Left renal pelvis (tissue), 4 donors: ENCODE measurements at places on chromosomes 7 and 10.

- no peak for DNase-seq
Measured at GRCh38 chr10:4353964-4354363, 472.0 kb upstream of the AKR1E2 start.

GRCh38 chr7:69213878-69214277 lies 384.4 kb upstream of the AUTS2 start:
- DNase-seq: no peak

DNA sequence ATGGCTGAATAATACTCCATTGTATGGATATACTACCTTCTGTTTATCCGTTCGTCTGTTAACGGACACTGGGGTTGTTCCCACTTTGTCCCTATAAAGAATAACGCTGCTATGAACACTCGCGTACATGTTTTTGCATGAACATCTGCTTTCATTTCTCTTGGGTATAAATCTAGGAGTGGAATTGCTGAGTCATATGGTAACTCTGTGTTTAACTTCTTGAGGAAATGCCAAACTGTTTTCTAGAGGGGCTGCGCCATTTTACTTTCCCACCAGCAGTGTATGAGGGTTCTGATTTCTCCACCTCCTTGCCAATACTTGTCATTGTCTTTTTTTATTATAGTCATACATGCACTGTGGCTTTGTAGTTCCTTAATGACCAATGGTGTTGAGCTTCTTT lies 20.6 kb upstream of the RASSF4 start:
- no peak for DNase-seq

DNA sequence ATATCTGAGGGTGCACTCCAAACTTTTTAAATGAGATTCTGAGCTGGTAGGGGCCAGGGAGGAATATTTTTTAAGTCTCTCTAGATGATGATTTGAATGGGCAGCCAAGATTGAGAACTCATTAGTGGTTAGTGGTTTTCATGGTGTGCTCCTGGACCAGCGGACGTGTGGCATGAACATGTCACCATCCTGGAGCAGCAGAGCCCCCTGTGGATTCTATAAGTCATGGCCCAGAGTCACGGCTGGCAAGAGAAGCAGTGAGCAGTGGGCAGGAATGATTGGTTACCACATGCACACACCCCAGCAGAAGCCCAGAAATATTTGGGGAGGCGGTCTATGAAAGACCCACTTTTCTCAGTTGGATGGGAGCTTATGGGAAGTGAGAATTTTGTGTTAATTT lies 21.2 kb upstream of the UCN3 start:
- DNase-seq: no peak

DNA sequence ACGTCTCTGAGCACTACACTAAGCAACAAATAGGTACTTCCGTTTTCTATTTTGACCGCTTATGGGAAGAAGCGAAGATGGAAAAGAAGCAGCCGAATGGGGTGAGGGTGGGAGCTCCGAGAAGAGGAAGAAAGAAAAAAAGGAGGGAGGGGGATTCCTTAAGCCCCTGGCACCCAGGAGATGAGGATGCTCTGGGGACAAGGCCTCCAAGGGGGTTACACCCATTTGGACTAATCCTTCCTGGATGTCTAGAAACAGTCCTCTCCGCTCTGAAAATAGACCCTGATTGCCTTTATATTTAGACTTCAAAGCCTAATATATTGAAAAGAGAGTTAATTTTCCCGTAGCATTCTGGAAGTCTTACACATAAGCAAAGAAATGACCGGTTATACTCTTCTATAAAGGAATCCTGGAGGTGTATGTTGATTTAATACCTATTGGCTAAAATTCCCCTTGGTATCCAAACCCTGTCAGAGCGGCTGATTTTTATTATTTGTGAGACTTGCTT lies 676 bp upstream of the HTR7 start:
- DNase-seq: no peak

DNA sequence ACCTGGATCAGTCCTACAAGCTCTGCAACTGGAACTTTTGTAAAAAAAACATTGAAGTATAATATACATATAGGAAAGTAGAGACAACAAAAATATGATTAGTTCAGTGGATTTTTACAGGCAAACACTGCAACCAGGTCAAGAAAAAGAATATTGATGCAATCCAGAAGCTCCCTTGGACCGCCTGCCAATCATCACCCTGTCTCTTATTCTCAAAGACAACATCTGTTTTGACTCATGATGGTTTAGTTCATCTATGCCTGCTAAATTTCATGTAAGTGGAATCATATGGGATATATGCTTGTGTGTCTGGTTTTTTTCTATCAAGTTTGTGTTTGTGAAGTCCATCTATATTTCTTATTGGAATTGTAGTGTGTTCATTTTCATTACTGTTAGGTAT lies 7.7 kb upstream of the HYCC1 start:
- DNase-seq: no peak

DNA sequence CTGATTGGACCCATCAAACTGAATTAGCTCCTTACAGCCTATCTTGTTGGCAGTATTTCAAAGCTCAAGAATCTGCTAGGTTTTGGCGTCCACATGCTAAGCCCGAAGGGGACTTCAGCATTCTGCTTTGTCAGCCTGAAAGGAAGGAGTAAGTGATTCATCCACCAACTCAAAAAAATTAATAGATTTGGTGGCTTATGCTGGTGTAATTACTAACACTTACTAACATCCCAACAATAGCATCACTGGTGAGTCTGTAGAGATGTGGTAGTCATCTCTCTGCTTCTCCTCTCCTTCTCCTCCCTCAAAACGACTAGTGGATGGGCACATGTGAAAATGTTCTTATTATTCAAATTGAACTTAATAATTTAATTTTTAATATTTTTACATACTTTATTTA lies 53.8 kb upstream of the EGR2 start:
- DNase-seq: no peak
